ENCODE measurements at places on chromosomes 7 and 10. TPM values are rescaled to one million over a fixed set of nuclear protein-coding genes. Genes with fewer than 3 reads are reported as not detected.

Gene AGR2
- polyA plus RNA-seq, result 97.9 TPM

Gene IKZF1
- 2.0 TPM for polyA plus RNA-seq

Gene BTBD16
- not detected for polyA plus RNA-seq

Gene ZNF438
- 11.6 TPM for polyA plus RNA-seq

DNA sequence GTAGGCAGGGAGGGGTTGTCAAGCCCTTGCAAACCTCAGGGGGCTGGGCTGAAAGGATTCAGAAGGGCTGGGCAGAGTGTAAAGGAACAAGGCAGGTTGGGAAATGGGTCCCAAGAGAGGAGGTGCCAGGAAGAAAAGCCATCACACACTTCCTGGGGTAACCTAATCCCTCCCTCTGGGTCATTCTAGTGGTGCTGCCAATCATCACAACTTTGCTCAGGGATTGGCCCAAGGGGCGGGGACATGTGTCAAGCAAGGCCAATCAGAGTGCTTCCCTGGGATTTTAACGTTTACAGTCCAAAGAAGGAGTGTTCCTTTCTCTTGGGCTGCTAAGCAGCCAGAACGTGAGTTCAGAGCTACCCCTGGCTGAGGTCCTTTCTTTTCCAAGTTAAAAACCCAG is 57.1 kb upstream of the NPTX2 start:
- DNase-seq, result no peak

DNA sequence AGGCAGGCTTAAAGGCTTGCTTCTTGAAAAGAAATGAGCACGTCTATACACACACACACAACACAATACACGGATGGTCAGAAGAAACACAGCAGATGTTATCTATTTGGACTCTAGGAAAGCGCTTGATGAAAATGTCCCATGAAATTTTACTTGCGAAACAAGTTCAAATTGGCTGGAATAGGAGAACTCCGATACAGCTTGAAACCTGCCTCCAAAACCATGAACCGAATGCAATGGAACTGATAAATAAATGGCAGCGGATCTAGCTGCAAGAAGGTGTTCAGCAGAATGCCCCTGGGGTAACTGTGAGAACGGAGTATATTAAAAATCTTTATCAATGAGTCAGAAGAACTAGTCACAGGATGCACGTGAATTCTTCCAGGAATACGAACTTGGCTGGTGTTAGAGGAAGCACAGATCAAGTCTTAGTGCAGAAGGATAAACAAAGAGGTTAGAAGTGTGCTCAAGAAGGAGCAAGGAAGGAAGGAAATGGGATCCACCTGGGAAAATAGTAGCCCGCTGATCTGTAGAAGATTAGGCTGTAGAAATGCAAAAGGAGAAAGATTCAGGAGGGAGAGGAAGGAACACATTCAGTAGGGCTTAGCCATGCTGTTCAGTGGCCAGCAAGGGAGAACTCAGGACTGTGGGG is 142.0 kb upstream of the PRKCQ start:
- DNase-seq, result no peak

GRCh38 chr7:65840446-65840845 is 32.4 kb upstream of the VKORC1L1 start:
- DNase-seq, result no peak

GRCh38 chr7:135143885-135144668 is 3.8 kb upstream of the TMEM140 start:
- DNase-seq, result no peak

GRCh38 chr10:26479766-26480492 is 41.8 kb downstream of the APBB1IP start:
- DNase-seq, result no peak

GRCh38 chr7:99126921-99127553 is 16.9 kb downstream of the SMURF1 start:
- no peak for DNase-seq

DNA sequence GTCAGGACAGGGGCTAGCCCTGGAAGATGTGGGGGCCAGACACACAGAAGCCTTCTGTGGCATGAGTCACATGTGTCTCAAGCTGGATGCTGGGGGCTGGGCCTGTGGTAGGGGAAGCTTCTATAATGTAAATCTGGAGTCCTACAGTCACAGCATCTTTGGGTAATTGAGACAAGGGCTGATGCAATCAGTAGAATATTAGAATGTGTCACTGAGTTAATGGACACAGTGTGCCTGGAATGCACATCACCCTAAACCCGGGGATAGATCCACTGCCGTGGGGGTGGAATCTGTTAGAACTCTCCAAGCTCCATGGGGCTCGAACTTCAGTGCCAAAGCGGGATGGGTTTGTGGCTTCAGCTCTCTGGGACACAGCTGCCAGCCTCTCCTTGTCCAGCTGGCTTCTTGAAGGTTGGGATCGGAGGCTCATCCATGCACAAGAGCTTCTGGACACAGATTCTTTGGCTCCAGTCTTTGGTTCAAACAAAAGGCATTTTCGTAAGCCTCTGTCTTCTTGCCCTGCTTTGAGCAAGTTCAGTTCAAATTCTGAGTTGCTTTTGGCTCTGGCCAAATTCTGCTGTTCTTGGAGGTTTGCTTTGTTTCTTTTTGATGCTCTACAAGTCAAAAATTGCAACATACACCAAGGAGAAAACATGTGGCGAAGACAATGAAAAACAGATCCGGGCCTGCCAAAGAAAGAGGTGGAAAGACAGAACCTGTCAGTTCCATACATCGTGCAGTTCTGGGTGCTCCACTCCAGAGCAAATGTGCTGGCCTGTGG is 194.8 kb upstream of the ZNF32 start:
- DNase-seq, result no peak

- DNase-seq, result peak; percentile 44
Observed at GRCh38 chr10:110547139-110547761, 20.2 kb upstream of the SMC3 start.

DNA sequence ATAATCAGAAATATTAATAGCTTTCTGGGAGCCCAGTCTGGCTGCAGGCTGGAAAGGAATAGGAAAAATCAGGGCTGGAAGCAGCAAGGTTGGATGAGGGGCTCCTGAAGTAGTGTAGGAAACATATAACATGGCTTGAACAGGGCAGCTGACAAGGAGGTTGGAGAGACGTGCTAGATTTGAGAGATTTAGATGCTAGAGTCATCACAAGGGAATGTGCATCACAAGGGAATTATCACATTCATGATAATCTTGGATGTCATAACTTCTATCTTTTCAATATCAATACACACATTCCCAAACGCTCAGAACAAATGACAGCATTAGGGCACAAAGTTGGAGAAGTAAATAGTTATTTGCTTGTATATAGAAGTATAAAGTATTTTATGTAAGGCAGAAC is 120.9 kb upstream of the EGFR start:
- DNase-seq, result no peak

- DNase-seq, result no peak
Observed at GRCh38 chr7:14888962-14889361, 13.6 kb downstream of the DGKB start.

DNA sequence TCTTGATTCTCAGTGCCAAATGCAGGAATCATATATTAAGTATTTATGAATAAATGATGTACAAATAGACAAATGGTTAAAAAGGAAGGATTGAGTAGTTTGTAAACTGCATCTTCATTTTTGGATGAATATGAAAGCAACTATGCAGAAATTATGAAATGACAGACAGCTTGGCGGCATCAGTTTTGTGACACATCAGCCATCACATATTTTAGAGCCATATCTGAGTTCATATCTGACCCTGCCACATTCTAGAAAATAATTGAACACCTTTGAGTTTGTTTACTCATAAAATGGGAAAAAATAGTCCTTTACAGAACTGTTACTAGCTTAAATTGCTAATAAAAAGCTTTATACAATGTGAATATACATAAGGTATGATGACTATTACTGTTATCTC is 448.2 kb downstream of the KIF20B start:
- no peak for DNase-seq

- DNase-seq, result peak; percentile 39
Observed at GRCh38 chr10:52952391-52953055, 179.9 kb upstream of the MBL2 start.

GRCh38 chr7:156907656-156908055 is 14.7 kb upstream of the LMBR1 start:
- no peak for DNase-seq

DNA sequence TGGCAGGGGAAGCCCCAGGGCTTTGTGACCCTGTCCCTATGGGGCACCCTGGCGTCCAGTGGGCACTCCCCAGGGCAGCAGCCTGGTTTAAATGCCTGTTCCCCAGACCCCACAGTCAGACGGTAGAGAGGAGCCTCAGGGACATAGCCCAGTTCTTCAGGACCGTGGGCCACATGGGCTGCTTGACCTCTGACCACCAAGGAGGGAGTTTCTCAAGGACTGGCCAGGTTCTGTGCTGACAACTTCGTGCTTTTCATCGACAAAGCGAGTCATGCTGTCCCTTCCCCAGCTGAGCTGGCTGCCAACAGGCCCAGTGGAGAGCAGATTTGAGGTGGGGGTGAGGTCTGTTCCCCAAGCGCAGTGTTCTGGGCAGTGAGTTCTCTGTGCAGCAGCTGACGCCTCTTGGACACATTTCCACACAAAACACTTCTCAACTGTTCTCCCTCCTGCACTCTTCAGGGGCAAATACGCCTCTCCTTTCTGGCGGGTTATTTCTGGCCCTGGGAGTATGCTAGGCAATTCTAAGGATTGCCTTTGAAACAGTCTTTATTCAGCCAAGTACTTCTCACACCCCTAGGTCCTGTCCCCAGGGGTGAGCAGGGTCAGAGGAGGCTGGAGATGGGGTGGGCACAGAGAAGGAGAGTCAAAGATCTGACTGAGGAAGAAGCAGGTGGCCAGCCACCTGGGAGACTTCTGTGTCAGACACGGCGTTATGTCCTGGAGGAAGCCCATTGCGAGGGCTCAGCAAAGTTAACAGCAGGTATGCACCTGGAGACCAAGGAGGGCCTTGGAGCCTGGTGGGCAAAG is 57.3 kb upstream of the CAMK2B start:
- no peak for DNase-seq

All from right lung (tissue), 10 donors.